ENCODE measurements at places on chromosomes 3 and 15.

DNA sequence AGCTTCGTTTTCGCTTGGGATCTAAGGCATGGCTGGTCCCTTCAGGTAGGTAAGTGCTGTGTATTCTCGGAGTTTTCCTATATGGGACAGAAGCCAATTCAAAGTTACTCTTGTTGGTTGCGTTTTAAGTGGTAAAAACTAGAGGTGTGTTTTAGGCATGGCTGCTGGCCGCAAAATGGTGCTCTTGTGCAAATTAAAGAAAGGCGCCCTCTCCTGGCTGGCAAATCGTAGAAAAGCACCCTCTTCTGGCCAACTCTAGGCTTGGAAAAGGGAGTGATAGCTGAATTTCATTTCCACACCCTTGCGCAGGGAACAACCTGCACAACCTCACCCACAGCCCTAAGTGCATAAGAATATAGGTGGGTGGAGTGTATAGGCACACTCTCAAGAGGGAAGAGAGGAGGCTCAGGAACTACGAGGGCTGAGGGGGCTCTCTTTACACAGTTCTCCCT is 23.5 kb downstream of the DRD3 start:
- peak; percentile 31 for DNase-seq

- DNase-seq: no peak
These were observed 422.2 kb downstream of the GBE1 start for GRCh38 chr3:81339040-81339845.

DNA sequence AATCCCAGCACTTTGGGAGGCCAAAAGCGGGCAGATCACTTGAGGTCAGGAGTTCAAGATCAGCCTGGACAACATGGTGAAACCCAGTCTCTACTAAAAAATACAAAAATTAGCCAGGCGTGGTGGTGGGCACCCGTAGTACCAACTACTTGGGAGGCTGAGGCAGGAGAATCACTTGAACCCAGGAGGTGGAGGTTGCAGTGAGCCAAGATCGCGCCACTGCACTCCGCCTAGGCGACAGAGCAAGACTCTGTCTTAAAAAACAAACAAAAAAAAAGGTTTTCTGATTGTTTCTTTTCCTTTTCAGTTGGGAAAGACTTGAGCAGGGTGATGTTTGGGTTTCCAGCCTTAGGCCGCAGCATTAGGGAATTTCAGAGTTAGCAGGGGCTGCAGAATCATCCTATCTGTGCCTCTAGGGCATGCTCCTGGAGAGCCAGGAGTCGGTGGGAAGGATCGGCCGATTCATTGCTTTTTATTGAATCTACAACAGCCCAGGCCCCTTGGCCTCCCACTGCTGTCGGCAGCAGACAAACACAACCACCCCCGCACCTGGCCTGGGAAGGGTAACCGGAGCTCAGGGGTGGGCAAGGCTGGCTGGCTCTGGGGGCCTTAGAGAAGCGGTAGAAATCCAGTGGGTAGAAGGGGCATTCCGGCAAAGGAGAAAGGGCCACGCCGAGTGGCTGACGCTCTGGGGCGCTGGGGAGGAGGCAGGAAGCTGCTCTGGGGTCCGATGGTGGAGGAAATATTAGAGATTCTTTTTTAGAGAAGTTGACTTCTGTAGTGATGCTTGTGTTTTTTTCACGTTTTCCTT is 6.3 kb downstream of the CHAC1 start:
- no peak for DNase-seq

GRCh38 chr3:178966299-178967176 is 105.1 kb downstream of the ZMAT3 start:
- no peak for DNase-seq

DNA sequence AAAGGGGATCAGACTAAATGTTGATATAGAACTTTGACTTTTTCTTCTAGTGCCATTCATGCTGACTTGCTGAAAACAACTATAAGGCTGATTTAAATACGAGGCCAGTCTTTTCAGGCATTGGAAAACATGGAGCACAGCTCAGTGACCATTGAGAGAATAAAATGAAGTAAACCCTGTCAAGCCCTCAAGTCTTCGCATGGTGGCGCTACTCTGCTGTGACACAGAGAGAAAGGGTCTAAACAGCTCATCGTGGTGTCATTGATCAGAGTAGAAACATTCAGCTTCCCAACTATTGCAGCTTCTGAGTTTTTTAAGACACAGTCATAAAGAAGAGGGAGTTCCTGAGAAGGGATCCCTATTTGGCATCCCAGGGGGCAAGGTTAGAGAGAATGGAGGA is 716.2 kb downstream of the DIPK2A start:
- DNase-seq: no peak

GRCh38 chr3:149421764-149422163 is 44.3 kb upstream of the TM4SF1 start:
- DNase-seq: no peak

DNA sequence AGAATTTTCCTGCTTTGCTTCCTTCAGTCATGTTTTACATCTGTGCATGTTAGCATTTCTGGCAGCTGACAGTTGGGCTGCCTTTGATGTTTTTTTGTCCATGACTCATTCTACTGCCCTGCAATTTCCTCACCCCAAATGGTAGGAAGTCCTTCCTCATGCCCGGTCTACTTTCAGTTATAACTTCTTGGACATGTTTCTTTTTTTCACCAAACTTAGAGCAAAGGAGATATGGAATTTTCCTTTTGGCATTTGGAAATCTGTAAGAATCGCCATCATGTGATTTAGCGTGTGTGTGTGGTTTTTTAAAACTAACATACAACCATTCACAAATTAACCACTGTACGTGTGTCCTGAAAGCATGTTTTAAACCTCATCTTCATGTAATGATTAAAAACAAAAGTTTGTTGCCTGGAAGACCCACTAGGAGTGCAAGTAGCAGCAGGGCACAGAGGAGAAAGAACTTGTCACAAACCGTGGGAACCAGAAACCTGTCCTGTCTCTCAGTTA is 430.7 kb upstream of the CFAP20DC start:
- DNase-seq: no peak

GRCh38 chr3:17741621-17742101 is 770 bp downstream of the TBC1D5 start:
- no peak for DNase-seq

- no peak for DNase-seq
These were observed 155.9 kb downstream of the P3H2 start for GRCh38 chr3:189964623-189965332.

DNA sequence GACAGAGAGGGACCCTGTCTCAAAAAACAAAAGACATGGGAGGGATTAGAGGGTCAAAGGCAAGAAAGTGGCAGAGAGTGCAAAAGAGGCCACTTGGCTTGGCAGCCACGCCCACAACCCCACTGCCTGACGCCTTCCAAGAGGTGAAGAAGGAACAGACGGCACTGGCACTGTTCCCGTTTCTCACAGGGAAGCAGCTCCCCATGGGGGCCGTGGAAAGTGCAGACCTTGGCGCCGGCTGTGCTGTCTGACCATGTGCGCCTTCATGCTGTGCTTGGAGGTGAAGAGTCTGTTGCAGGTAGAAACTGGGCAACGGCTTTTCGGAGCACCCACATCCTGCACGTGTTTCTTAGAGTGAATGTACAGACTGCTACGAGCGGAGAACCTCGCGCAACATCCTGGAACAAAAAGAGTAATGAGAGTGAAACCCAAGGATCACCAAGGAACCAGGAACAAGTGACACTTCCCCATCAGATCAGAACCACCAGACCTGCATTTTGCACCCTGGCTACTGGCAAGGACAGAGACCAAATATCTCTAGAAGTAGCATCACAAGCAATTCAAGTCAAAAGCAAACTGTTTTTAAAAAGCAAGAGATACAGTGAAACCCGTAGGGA is 9.7 kb downstream of the ZXDC start:
- DNase-seq: no peak

DNA sequence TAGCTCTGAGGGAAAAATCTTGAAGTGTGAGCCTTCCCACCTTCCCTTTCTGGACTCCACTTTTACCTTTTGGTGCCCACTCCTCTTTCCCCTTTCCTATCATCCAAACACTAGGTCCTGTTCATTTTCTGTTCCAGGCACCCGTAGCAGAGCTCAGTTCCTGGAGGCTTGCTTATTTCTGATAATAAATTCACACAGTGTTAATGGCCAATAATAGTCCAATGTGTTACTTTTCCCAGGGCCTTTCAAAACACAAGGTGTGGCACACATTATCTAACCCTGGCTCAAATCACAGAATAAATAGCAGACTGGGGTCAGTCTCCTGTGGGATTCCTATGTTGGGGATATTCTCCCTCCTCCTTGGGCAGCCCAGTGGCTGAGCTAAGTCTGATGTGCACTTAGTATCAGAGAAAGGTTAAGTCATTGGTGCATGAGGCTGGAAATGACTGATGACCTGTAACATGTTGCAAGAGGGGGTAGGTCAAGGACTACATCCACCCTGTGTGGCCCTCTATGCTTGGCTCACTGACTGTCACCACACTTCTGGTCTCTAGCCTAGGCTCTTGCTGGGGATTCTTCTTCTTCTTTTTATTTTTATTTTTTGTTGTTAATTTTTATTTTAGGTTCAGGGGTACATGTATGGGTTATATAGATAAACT is 43.7 kb upstream of the ROPN1 start:
- no peak for DNase-seq

GRCh38 chr3:21462141-21462540 is 288.9 kb downstream of the ZNF385D start:
- DNase-seq: no peak

GRCh38 chr3:32888739-32889138 is 62.7 kb upstream of the CCR4 start:
- no peak for DNase-seq

DNA sequence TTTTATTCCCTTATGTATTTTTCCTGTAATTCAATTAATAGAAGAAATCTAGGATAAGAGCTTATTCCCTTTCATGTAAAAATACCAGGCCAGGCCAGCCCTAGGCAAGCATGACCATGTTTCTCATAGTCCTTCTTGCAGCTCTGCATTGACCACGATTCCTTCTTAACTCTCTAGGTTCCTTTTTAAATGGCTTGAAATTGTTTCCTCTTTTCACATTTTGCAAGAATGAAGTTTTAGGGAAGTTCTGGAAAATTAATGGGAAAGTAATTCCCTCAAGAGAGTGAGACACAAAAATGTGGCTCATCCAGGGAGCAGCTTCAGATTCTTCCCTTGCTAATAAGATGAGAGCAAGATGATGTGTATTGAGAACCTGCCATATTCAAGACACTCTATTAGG is 116.5 kb upstream of the FGF7 start:
- DNase-seq: no peak

DNA sequence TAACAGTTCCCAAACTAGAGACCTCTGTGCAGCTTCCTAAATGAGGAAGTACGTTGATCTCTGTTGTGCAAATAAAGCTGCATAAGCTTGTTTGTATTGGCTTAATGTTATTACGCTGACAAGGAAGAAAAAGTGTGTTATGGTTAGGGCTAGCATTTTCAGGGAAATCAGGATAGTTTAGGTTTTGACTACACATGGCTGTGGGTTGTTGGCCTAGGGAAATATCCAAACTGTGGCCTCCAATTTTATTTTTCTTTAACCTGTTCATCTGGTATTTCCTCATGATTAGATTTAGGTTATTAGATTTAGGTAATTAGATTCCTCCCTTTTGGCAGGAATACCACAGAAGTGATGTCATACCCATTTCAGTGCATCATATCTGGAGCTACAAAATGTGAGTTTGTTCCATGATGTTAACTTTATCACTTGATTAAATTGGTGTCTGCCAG is 8.7 kb upstream of the MCCC1 start:
- no peak for DNase-seq

DNA sequence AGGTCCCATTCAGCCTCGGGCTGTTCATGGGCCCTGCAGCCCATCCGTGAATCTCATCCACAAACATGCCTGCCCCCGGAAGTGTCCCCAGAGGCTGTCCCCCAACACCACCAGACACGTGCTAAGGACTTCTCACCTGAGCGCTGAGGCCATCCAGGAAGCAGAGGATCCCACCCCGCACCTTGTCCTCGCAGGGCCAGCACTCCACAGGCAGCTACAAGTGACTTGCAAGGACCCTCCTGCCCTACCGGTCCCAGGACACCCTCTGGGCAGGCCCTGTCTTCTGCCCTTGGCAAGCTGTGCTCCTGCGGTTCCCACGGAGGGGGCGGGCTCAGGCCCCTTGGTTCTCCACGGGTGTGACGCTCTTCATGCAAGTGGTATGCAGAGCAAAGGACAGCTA is 146.0 kb downstream of the NUP210 start:
- DNase-seq: no peak

DNA sequence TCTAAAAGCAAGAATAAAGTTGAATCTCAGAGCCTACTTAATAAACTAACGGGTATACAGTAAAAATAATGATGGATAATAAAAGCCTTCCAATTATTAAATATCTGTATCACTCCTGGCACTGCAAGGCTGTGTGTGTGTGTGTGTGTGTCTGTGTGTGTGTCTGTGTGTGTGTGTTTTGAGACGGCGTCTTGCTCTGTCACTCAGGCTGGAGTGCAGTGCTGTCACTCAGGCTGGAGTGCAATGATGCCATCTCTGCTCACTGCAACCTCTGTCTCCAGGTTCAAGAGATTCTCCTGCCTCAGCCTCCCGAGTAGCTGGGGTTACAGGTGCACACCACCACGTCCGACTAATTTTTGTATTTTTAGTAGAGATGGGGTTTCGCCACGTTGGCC is 62.5 kb downstream of the TBL1XR1 start:
- DNase-seq: no peak

GRCh38 chr3:149252272-149252671 is 30.6 kb upstream of the CP start:
- DNase-seq: no peak

- no peak for DNase-seq
These were observed 1.4 kb downstream of the TMC3 start for GRCh38 chr15:81372575-81372974.

DNA sequence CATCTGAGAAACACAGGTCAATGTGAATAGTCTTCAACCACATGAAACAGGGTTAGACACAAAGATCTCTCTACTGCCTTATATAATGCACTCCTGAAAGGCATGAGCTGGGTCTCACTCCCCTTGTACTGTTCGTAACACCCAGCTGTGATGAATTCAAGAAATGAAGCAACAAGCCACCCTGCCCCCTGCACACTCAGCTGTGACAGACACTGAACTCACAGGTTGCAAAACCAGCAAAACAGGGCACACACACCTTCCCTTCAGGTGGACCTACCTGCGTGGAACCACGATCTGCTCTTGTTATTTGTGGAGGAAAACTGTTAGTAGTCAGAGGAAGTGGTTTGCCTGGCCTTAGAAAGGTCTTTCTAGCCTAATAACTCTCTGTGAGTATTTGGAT is 64.5 kb downstream of the CERS3 start:
- DNase-seq: no peak
